ENCODE measurements at places on chromosomes 1 and 21.

DNA sequence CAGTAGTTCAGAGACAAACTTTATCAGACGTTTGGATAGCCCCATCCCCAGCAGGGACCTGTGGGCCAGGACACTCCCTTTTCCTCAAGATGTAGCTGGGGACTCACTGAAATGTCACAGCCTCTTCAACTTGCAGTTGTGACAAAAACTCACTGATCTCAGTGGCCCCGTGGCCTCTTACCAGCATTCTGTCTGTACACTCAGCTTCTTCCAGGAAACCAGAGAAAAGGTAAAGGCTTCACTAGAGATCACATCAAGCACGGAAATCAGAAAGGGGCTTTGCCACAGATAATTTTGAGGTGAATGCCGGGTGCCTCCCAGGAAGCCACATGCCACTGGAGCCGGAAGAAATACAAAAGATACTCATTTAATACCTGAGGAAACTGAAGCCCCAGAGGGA is 122.2 kb downstream of the CCDC185 start:
- no peak for DNase-seq

- no peak for DNase-seq
Observed at GRCh38 chr21:37368541-37369279, 2.1 kb downstream of the DYRK1A start.

DNA sequence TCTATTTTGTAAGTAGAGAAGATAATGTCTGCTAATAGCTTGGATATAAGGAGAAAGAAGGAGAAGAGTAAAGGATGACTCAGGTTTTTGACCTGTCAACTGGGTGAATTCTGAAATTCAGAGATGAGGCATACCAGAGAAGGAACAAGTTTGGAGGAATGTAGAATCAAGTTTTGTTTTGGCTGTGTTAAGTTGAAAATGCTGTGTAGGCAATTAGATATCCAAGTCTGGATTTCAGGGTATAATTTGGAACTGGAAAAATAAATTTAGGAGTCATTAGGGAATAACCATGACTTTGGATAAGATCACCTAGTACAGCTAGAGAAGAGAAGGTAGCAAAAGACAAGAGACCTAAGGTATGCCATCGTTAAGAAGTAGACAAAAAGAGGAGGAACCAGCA is 22.4 kb upstream of the GNG4 start:
- DNase-seq, result no peak

DNA sequence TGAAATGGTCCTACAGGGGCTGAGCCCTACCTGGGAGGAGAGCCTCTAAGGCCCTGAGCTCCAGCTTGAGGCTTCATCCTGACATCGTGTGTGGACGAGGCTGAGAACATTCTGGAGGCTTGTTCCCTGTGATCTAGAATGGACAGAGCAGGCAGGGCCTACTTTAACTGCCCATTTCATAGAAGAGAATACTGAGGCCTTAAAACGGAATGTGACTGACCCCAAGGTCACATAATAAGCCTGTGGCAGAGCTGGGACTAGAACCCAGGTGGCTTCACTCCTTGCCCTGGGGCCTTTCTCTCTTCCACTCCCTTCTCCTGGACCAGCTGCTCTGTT is 6.0 kb upstream of the SDC3 start:
- DNase-seq, result no peak

DNA sequence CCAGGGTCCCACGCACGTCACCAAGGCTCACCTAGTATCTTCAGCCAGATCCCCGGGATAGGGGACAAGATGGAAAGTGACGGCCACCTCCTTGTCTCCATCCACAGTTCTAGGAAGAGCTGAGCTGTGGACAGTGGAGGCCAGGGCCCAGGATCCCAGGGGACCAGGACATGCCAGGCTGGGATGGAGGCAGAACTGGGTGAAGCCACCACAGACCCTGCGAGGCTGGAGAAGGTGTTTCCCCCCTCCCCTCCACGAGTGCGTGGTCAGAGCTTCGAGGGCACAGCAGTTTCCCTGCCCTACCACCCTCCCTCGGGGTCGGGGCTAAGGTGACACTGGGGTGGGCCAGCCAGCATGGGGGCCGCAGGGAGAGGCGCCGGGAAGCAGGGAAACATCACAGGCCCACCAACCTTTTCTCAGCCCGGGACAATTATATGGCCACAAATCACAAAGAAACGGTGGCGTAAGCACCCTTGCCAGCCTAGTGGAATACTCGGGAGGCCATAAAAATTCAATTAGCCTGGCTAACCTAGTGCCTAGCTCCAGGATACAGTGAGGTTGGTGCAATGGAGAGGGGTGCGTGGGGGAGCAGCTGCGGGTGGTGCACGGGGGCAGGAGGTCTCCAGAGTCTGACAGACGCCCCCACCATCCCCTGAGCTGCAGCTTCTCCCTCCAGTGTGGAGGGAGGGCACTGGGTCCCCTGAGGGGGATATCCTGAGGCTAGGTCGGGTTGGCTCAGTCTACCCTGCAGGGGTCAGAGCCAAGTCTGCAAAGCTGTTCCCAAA is 13.4 kb downstream of the DRAXIN start:
- no peak for DNase-seq

DNA sequence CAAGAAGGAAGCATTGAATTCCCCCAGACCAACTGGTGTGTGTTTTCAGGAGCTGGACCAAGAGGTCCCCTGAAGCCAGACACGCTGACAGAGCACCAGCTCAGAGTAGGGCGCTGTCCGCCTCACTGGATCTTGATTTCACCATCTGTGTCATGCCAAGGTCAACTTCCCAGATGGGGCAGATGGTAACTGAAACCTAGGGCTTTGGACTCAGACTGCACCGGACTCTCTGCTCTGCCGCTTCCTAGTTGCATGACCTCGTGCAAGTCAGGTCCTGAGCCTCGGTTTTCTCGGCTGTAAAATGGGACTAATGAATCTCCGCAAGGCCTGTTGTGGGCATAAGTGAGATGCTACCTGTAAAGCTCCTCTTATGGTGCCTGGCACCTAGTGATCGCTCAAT is 17.9 kb upstream of the CASZ1 start:
- no peak for DNase-seq

GRCh38 chr1:209989525-209989924 is 51.5 kb downstream of the SYT14 start:
- no peak for DNase-seq

DNA sequence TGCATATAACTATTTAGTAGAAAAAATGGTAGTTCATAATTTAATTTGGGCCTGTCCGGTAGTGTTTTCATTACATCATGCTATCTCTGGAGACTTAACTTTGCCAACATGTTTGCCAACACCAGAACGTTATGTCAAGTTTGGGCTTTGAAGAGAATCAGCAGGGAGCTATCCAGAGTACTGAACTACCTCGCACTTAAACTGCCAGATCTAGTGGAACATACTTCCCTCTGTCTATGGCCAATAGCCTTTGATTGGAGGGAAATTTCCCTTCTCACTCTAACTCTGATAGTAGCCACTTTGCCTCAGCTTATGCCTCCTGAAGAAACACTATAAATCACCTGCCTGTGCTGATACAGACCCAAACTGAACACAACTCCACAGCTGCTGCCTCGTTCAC is 10.0 kb downstream of the LRRC53 start:
- DNase-seq, result no peak

- DNase-seq, result no peak
Observed at GRCh38 chr1:111576547-111576946, 43.0 kb upstream of the RAP1A start.

GRCh38 chr1:39178541-39179431 is 25.7 kb upstream of the MACF1 start:
- DNase-seq, result no peak

DNA sequence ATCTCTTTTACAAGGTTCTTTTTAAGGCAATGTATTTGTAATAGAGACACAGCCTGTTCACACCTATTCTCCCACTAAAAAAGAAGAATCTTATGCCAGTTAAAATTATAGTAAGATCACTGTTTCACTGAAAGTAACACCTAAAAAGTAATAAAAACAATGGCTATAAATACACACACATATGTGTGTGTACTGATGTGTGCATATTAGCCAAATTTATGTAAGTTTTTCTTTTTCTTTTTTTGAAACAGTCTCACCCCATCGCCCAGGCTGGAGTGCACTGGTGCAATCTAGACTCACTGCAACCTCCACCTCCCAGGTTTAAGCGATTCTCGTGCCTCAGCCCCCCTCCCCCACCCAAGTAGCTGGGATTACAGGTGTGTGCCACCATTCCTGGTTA is 56.8 kb upstream of the SLC30A10 start:
- no peak for DNase-seq

- no peak for DNase-seq
Observed at GRCh38 chr21:41776778-41777177, 9.9 kb upstream of the RIPK4 start.

DNA sequence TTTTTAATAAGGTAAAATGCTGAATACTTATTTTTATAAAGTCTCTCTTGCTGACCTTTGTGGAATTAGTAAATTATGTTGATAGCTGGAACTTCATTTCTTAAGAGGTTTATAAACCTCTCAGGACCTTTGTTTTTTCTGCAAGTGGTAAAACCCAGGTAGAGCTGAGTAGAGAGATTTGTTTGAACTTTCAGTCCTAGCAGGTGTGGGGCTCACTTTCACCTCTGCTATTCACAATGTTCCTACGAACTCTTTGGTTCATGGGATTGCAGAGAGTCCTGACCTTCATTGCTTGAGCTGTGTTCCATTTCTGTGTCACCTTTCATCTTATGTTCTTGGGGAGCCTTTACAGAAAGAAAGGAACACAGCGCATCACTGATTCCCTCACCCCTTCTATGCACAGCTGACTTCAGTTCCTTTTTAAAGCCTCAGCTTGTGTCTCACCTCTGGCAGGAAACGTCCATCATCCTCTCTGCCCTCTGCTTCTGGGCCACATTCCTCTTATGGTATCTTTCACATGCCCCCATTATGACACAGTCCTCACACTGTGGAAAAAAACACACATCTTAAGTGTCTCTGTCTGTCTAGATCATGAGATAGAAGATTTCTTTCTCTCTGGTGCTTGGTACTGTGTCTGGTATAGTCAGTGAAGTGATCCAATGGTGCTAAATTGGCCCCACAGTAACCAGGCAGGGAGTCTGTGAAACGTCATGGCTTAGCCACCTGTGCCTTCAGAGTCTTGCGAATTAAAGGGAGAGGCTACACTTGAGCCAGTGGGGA is 262.5 kb upstream of the B3GALT2 start:
- DNase-seq, result no peak

DNA sequence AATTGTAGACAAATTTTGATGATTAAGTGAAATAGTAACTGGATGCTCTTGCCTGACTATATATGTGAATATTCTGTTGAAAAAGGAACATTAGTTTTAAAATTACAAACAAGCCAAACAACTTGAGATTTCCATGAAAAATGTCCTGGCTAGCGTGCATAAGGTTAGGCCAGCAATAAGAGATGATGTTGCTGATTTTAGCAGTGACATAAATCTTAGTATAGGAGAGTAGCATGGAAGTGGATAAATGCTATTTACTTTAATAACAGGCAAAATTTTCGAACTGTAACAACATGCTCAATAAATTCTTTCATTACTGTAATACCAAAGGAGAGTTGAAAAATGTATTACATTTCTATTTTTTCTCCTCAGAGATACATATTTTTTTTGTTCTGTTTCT is 266.6 kb downstream of the LRRC7 start:
- no peak for DNase-seq

DNA sequence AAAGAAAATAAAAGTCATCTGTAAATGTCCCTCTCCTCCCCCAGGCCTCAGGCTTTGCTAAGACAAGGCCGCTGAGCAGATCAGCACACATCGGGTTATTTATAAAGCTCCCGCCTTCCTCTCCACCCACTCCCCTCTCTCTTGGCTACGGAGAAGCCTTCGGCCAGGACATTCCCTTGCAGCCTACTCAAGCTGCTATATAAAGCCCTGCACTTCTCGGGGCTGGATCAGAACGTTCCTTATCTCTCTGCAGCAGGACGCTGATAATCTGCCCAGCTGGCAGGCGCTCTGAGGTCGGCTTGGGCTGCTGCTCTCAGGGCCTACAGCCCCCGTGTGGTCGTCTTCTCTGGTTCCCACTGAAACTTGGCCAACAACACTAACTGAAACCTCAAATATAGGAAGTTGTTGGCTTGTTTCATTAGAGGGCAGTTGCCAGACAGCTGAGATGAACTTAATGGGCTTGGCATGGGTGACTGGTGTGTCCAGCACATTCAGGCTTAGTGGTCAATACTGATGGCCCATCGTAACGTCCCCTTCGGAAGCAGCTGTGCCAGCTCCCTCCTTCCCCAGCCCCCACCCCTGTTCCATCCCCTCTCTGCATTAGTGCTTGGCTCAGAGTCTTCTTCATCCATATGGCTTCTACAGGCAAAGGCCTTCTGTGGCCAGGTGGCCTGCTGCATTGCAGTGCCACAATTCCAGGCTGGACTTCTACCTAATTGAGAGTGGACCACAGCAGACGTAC is 64.6 kb downstream of the IER5 start:
- DNase-seq, result peak; percentile 97

DNA sequence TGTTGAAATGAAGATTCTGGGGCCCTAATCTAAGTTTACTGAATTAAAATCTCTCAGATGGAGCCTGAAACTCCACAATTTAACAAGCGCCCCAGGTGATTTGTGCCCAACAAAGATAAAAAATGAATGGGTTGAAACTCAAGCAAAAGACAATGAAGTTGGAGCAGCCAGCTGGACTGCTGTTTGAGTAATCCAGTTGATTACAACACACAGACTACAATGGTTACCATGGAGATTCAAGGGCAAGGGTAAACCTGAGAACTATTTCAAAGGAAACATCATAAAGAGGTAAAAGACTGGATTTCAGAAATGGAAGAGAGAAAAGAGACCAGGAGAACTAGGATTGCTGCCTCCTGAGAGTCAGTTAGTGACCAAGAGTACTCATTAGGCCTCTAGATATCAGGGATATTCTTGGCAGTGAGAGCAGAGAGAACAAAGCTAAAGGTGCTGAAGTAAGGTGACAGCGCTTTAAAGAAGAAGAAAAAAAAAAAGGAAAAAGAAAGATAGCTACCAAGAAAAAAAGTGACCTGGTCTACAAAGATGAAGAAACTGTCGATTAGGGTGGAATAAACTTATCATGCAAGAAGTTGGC is 44.5 kb downstream of the LRRC53 start:
- no peak for DNase-seq

GRCh38 chr1:204249736-204250427 is 36.1 kb upstream of the GOLT1A start:
- no peak for DNase-seq

DNA sequence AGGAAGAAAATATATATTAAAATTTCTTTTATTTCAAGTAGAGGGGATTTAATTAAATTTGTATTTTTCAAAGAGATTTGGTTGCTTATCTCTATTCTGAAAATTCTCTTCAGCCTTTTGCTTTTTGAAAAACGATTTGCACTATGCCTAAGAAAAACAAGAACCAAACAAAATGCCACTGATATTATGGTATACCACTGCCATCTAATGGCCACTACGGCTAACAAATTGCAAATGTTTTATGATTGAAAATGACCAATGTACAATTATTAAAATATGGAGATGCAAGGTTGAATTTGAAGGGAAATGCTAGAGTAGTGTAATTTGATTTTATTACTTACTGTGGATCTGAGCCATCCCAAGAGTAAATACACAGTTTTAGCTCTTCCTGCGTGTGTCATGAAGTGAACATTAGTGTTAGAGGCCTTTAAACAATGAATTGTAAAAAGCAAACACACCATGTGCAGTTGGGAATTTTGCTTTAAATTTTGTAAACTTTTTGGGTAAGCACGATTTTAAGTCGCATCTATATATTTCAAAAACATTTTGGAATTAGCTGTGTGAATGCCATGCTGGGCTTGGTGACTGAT is 137.4 kb upstream of the USP25 start:
- no peak for DNase-seq

GRCh38 chr1:238111081-238111480 is 220.4 kb upstream of the ZP4 start:
- no peak for DNase-seq

Data from CMK (cell line).